ENCODE measurements at places on chromosomes 16 and 17.
A peak's percentile ranks its signal among the peaks of the same experiment; 100 is the strongest.

DNA sequence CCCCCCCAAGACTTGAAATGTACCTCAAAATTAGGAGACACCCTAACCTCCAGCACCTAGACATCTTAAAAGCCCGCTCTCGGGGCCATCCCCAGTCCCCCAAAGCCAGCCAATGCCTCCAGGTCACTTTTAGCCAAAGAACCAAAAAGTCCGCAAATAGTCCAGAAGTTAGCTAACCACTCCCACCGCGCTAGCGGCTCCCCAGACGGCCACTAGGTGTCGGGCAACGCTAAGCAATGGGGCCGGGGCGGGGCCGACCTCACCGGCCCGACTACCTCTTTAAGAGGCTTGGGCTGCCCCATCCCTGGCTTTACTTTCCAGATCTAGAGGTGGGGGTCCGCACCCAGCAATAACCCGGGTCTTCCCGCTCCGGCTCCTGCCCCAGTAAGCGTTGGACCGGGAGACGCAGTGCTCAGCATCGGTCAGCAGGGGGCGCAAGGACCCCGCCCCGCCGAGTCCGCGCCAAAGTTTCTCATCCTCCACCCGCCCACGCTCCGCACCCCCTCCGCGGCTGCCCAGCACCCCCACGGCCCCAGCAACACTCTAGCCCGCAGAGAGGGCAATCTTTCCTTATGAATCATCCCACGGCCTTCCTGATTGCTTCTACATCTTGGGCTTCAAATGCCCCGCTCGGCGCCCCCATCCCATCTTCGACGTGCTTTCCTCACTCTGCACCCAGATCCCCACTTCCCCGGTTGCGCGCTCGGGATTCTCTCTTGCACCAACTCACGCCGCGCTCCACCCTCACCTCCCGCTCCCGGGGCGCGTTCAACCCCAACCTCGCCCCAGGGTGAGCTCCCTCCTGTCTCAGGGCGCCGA, 765 bp downstream of the COL1A1 start:
- DNase-seq, result peak; percentile 89

GRCh38 chr16:61891460-61891859, 144.8 kb downstream of the CDH8 start:
- no peak for DNase-seq

DNA sequence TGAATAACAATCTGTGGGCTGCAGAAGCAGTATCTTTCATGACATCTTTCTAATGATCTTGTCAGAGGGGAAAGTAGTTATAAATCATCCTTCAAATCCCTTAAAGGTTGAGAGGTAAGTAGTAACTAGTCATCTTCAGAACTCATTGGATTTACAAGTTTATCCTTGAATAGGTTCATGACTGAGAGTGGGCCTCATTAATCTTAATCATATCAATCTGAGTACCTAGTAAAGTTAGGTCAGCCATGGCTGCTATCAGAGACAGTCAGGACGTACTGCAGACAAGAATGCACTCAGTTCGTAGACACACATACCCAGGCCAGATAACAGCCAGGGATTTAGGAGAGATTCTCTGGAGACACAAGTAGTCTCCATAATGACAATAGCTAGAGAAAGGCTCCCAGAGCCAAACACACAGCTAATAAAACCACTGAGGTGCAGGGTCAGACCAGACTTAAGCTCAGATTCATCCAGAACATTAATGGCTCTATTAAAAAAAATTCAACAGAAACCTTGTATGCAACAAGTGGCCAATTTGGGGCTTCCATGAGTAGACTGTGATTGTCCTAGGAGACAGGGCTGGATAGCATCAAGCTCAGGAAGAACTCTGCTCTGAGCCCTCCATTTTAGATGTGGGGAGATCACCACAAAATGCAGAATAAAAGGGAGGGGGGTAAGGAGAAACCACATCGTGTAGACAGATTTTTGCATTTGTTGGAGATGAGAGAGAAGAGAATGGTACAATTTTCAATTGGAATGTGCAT, 65.8 kb downstream of the TBX4 start:
- no peak for DNase-seq

- no peak for DNase-seq
Measured at GRCh38 chr16:58863042-58863441, 128.9 kb upstream of the GOT2 start.

GRCh38 chr17:49994085-49995054, 654 bp downstream of the DLX3 start:
- DNase-seq, result peak; percentile 67

DNA sequence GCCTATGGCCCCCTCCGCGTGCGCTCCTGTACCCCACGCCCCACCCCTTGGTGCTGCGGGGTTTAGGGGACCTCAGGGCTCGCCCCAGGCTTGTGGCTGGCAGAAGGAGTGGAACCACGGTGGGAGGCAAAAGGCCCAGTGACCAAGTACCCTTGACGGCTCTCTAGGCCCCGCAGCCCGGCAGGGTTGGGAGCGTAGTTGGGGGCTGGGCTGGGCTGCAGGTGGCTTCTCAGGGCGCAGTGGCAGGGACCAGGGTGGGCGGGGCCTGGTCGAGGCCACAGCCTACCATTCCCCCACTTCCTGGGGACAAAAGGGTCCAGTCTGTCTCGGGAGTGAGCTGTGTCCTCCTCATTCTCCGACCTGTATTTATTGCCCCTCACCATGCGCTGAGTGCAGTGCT, 124.9 kb downstream of the RBFOX3 start:
- no peak for DNase-seq

GRCh38 chr17:30519166-30519565, 42.0 kb downstream of the GOSR1 start:
- DNase-seq, result no peak

DNA sequence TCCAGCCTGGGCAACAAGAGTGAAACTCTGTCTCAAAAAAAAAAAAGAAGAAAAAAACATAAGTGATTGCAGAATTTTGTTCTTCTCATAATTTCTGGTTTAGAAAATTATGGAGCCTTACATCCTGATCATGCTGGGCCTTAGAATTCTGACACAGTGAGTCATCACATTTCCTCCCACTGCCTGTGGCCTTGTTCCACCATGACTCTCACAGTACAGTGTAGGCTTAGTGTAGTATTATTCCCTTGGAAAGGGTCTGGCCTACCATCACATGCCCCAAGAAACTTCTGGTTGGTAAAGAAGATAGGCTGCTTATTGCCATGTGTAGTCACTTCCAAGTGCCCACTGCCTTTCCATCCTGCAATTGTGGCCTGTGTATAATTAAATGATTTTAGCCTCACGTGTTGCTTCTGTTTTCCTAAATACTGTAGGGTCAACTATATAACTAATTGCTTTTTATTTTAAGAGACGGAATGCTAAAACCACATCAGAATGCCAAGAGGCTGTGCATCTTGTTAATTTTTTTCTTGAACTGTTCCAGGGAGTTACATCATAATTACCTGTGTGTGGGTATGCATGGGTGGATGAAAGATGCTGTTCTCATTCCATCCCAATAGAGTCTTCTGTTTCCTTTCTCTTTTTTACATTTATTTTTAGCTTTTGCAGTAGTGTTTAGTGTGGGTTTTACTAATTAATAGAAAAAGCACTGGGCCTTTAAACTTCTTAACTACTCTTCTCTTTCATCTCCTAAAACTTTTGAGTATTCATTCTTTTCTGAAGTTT, 25.9 kb downstream of the OGFOD1 start:
- DNase-seq, result no peak

GRCh38 chr16:53757971-53758609, 54.1 kb downstream of the FTO start:
- no peak for DNase-seq

GRCh38 chr17:17890773-17891759, 54.3 kb upstream of the SREBF1 start:
- no peak for DNase-seq

GRCh38 chr17:1617620-1618174, 10.9 kb downstream of the SLC43A2 start:
- DNase-seq, result no peak

GRCh38 chr16:78437352-78437968, 338.0 kb downstream of the WWOX start:
- peak; percentile 56 for DNase-seq

DNA sequence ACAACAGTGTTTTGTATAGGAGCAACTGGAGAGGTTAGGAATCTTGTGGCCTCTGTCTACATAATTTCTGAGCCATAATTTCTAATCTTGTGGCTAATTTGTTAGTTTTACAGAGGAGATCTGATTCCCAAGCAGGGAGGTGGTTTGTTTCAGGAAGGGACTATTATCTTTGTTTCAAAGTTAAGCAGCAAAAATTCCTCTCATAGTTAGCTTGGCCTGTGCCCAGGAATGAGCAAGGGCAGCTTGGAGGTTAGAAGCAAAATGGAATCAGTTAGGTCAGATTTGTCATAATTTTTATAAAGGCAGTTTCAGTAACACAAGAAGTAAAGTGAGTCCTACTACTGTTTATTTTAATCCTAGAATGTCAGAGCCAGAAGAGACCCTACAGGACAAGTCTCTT, 2.0 kb upstream of the RDM1 start:
- no peak for DNase-seq

DNA sequence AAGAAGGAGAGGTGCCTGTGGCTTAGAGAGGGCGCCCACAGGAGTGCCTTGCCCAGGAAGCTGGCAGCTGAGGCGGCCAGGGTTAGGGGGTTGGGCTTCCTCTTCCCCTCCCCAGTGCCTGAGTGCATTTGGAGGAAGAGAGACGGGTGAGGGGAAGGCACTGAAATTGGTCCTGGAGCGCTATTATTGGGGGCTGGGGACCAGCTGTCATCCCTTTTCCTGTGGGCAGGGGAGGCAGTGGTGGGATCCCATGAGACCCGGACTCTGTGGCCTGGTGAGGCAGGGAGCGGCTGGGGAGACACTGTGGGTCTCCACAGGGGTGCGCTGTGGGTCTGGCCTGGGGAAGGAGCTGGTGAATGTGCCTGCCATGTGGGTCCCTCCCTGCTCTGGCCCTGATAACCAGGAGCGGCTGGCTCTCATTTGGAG, 259.7 kb downstream of the SEC14L1 start:
- DNase-seq, result peak; percentile 88

DNA sequence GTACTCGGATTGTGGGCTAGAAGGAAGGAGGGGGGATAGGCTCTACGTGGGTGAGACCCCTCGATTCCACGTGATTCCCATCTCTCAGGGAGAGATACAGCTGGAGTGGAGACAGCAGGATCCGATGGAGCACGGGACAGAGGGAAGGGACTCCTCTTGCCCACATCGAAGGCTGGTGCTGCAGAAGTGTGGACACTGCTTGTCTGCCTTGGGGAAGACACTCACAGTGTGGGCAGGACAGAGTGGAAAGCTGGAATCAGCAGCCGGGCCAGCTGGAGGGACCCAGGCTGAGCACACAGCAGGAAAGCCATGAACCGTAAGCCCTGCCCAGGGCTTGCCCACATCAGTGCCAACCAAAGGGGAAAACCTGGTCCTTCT, 42.1 kb upstream of the RPH3AL start:
- DNase-seq, result no peak

DNA sequence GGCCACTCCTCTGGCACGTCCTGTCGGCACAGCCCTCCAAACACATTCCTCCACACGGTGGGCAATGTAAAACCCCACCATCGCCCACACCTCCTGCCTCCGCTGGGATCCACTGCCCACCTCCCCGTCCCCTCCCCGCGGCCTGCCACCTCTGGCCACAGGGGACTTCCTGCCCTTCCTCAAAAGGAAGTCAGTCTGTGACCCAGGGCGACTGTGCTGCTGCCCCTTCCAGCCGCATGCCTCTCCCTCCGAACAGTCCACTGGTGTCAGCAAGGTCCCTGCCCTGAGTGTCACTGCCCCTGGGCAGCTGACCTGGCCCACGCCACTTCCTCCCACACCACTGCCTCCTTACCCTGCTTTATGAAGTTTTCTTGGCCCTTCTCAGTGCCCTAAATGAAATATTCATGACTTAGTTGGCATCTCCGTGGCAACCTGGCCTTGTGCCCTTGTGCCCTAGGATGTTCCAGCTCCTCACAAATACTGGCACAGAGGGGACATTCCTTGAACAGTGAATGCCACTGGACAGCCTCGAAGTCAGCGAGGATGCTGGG, 2.0 kb downstream of the PLD6 start:
- DNase-seq, result no peak

DNA sequence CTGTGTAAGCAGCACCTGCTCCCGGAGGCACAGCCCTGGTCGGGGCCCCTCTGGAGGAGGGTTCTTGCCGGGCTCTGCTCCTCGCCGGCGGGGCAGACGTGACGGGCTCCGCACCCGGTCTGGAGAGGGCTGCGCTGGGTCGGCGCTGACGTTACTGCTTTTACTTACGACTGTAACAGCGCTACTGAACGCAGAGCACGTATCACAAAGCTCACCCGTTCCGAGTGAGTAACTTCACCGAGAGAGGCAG, 1.3 kb upstream of the RAB40C start:
- DNase-seq, result no peak

GRCh38 chr16:19329932-19330331, 44.4 kb downstream of the CLEC19A start:
- no peak for DNase-seq

DNA sequence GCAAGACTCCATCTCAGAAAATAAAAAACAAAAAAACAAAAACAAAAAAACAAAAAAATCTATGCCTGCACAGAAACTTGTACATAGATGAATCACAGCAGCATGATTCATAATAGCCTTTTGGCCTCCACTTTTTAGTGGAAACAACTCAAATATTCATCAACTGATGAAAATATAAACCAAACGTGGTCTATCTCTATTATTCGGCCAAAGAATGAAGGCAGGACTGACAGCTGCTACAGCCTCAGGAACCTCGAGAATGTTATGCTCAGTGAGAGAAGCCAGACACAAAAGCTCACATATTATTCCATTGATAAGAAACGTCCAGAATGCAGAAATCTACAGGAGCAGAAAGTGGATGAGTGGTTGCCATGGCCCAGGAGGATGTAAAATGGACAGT, 19.8 kb downstream of the PPL start:
- DNase-seq, result no peak

DNA sequence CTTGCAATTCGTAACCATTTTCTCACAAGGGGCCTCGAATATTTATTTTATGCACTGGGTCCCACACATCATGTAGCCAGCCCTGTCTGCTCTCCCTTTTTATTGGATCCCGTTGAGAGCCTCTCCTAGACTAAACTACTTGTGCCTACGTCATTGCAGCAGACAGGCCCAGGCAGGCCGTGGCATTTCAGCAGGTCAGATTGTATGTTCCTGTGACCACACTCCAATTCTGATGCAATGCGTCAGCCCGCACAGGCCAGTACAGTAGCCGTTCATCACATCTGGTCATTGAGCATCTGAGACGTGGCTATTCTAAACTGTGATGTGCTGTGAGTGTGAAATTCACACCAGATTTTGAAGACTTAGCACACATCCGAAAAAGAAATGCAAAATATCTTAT, 42.2 kb downstream of the ABAT start:
- no peak for DNase-seq

DNA sequence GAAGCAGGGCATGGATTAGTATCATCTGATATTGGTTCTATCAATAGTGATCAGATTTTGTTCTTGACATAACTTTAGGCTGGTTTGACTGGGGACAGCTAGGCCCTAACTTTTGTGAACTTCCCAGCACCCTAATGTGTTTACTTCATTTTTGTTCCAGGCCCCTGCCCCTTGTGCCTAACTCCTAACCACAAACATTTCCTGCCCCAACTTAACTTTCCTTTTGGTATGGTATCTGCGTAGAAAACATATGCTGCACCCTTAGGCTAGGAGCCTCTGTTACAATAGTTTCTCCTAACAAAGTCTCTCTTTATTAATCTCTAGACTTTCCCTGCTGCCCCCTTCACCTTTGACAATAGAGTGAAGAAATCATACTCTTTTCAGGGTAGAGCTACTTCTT, 2.5 kb downstream of the ADPRM start:
- no peak for DNase-seq

- DNase-seq, result no peak
Measured at GRCh38 chr17:1566505-1567199, 4.1 kb upstream of the PITPNA start.

GRCh38 chr16:22721511-22722100, 92.4 kb upstream of the HS3ST2 start:
- no peak for DNase-seq

GRCh38 chr17:50196826-50197225, 4.6 kb downstream of the COL1A1 start:
- DNase-seq, result no peak

Measured in activated CD8-positive, alpha-beta memory T cell treated with anti-CD3 and anti-CD28 coated beads, Interleukin-2, amount 50 U/mL, for 48 hours (primary cell).